ENCODE measurements at places on chromosomes 13 and 19.

DNA sequence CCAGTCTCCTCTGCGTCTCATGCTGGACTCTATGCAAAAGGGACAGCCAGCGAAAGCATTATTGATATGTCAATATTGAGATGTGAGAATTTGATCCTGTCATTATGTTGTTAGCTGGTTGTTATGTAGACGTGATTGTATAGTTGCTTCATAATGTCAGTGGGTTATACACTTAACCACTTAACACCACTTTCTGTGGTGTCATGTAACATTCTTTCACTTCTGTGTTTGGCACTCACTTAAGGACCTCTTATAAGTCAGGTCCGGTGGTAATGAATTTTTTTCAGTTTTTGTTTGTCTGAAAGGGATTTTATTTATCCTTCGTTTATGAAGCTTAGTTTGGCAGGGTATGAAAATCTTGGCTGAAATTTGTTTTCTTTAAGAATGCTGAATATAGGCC is 7.1 kb upstream of the SIGLEC7 start:
- no peak for DNase-seq

- no peak for DNase-seq
These were observed 10.3 kb downstream of the CYP2B6 start for GRCh38 chr19:41001243-41001971.

DNA sequence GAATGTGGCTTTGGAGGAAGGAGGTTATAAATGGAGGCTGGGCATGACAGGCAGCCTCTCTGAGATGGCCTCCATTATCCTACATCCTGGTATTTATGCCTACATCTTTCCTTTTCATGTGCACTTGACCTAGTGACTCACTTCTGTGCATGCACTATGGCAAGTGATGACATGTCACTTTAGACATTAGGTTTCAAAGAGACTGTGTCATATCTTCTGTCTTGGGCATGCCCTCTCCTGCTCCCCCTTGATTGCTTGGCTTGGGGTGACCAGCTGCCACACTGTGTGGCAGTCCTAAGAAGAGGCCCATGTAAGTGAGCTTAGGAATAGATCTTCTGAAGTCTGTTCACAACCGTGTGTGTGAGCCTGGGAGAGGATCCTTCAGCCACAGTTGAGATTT is 472.8 kb downstream of the FGF9 start:
- no peak for DNase-seq

DNA sequence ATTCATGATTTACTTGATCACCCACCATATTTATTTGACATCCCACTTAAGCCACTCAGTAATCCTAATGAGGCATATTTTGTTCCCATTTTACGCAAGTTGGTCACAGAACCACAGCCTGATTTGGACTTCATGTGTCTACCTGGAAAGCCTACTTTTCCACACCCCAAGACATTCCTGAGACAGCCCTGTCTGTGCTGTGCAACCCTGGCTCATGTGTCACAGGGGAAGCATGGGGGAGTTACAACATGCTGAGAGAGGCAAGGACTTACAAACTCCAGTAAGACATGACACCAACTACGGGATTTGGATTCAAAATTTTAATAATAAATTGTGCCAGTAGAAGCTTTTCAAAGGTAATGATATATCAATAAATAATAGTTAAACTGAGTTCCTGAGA is 70.2 kb upstream of the XPO4 start:
- DNase-seq = no peak

DNA sequence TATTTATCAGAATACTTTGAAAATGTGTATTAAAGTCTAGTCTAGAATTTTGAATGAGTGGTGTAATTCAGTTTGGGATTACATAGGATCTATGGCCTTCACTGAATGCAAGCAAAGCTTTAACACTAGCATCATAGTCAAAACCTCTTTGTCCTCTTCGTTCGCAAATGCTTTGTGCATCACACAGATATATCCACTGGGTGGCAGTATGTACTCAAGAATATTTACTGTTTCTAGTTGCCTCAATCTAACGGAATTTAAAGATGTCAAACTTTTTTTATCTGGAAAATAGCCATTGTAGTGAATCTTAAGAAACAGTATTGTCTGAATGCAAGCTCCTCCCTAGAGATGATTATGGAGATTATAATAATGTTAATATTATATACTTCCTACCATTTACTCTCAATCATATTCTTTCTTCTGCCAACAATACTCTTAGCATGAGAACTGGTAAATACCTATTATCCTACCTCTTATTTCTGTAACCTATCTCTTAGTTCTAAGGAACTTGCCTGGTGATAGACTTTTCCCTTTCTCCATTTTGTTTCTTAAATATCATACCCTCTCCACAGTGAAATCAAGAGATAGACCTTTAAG is 25.8 kb downstream of the LACC1 start:
- no peak for DNase-seq

- DNase-seq = no peak
These were observed 214.9 kb downstream of the KCNRG start for GRCh38 chr13:50229960-50230661.

DNA sequence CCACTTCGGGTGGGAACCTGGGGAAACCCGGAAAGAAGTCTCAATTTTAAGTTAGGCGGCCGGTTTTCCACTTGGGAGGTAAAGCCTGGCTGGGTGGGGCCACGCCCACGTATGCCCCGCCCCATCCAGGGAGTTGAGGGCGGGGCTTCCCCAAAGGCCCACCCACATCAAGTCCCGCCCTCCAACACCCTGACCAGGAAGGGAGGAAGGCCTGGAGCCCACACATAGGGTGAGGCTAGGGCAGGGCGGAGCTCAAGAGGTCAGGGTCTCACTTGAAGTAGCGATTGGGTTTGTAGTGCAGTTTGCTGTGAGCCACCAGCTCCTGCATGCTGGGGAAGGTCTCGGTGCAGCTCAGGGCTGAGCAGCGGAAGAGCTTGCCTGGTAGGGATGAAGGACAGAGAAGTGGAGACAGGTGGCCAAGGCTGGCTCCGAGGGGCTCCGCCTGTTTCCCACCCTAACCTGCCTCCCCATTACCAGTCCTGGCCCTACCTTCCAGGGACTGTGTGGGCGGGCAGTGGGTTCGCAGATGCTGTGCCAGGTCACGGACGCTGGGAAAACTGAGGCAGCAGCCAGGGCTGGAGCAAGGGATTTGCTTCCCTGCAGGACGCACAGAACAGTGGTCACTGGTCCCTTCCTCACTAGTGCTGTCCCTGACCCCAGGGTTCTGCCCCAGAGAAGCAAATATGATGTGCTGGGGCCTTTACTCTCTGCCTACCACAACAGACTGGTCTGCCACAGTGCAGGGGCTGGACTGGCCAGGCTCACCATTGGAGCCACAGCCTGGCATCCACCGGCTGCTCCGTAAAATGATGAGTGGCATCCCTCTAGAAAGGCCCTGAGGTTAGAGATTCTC is 1.6 kb downstream of the ZNF414 start:
- DNase-seq = no peak

GRCh38 chr13:67070306-67070705 is 159.8 kb downstream of the PCDH9 start:
- DNase-seq = no peak

DNA sequence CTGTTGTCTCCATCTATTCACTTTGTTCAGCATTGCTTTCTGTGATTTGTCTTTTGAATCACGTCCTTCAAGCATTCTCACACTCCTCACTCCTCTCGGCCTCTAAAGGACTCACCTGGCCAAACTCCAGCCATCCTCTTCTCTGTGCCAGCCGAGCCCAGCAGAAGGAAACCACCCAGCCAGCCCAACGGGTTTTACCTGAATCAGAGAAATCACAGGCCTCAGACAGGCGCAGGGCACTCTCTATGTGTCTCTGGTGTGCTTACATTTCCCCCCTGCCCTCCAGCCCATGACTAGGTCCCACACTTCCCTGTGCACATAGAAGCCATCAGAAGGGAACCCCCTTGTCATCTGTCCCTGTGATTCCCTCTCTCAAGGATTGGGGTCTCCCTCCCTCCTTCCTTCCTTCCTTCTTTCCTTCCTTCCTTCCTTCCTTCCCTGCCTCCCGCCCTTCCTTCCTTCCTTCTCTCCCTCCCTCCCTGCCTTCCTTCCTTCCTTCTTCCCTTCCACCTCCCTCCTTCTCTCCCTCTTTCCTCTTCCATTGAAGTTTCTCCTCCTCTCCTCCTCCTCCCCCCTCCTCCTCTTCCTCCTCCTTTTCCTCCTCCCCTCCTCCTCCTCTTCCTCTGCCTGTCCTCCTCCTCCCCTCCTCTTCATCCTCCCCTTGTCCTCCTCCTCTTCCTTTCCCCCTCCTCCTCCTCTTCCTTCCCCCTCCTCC is 8.8 kb upstream of the ZNF541 start:
- no peak for DNase-seq

DNA sequence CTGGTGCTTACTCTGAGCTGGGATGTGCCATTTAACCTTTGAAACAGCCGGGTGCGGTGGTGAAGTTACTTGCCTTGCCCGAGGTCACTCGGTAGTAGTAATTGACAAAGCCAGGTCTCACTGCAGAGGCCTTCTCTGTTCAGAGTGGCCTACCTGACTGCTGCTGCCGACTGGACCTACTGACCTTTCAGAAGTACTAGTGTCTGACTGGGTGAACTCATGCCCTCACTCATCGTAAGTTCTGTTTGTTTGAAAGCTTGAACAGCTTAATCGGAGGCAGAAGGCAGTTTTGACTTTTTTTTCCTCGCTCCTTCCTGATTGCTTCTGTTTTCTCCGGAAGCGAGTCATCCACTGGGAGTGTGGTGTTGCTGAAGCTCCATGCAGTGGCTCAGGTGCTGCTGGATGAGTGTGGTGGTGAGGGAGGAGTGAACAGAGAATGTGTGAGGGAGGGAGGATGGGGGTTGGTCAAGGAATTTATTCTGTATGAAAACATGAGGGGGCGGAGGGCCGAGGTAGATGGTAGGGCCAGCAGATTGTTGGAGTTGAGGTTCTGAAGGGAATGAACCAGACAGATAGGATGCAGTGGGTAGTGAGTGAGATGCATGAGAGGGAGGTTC is 2.7 kb downstream of the SPINT2 start:
- no peak for DNase-seq

GRCh38 chr13:75705395-75705794 is 69.3 kb downstream of the LMO7 start:
- no peak for DNase-seq

GRCh38 chr19:11137542-11138384 is 17.8 kb downstream of the SPC24 start:
- peak; percentile 89 for DNase-seq

DNA sequence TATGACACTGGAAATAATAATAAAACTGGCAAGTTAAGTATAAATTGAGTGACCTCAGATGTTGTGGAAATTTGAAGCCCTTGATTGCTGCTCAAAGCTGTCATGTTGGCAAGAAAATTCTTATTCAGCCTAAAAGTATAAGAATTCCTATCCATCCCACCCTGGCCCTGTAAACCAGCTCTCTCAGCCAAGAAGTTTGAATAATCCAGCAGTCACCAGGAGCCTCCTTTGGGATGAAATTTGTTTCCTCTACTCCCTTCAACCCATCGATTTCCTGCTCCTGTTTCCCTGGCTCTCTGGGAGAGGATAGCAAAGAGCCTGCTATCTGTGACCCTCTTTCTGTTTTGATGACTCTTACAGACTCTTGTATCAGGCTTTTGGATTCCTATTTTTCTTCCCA is 169.3 kb downstream of the LHFPL6 start:
- no peak for DNase-seq

DNA sequence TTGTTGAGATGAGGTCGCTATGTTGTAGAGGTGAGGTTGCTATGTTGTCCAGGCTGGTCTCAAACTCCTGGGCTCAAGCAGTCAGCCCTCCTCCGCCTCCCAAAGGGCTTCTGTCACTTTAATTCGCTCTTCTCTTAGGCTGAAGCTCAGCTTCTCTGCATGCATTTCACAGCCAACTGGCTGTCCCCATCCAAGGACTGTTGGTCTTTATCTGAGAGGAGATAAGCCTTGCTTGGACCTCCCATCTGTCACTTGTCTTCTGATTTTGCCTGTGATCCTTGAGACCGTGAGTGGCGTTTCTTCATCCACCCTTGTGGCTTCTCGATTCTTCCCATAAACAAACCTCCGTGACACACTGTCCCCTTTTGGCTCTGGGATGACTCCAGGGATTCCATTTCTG is 24.4 kb downstream of the CERS1 start:
- DNase-seq = no peak

DNA sequence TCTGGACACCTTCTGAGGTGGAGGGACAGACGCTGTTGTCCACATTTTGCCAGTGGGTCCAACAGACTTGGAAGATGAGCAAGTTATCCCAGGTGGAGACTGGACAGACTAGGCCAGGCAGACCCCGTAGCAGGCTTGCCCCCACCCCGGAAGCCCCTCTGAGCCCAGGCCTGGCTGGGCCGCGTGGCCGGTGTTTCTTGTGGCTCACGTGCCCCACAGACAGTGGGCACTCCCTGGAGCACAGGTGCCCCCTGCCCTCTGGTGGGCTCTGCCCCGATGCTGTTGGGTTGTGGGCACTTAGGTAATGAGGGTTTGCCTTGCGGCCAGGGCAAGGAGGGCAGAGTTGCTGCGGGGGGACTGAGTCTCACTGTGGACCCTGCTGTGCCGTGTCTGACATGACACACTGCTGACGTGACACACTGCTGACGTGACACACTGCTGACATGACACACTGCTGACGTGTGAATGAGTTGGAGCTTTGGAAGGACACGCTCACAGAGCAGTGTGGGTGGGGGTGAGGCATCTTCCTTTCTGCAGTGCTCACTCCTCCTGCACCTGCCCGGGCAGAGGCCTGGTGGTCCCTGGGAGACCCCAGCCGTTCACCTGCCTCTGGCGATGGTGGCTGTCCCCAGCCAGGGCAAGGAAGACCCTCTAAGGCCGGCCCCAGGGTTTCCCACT is 25.1 kb downstream of the DOT1L start:
- DNase-seq = no peak

DNA sequence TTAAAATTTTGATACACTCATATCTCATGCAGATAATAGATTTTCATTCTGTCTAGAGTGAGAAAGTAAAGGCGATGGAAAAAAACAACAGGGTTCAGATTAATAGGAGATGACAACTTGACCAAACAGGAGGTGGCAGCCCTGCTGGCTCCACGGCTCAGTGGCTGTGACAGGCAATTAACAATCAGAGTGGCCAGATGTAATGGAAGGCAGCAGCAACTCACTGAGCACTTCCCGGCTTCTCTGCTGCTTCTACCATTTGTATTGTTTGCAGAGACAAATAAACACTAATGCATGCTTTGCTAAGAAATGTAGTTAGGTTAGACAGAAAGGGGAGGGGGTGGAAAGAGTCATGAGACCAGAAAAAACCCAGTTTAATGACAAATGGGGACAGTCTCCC is 473.0 kb upstream of the SLC10A2 start:
- DNase-seq = no peak

GRCh38 chr19:36255316-36255715 is 40.4 kb downstream of the ZNF146 start:
- no peak for DNase-seq

- DNase-seq = no peak
These were observed 1075.2 kb downstream of the PCDH9 start for GRCh38 chr13:66154976-66155375.

- DNase-seq = peak; percentile 64
These were observed 11.4 kb upstream of the SHC2 start for GRCh38 chr19:472005-472858.

GRCh38 chr13:111399334-111399733 is 78.9 kb downstream of the TEX29 start:
- no peak for DNase-seq

Measured in pancreas (tissue), 10 donors.